ENCODE measurements at places on chromosomes 7 and 10. TPM values are rescaled to one million over a fixed set of nuclear protein-coding genes. Genes with fewer than 3 reads are reported as not detected.

The ASZ1 gene
- not detected for total RNA-seq

The IL2RA gene
- total RNA-seq, result not detected

The INHBA gene
- not detected for total RNA-seq

The RPEL1 gene
- total RNA-seq, result not detected

The MBL2 gene
- total RNA-seq, result not detected

The FAM25A gene
- total RNA-seq, result not detected

The RAPGEF5 gene
- 23.2 TPM for total RNA-seq

The SCD gene
- 762 TPM for total RNA-seq

- no peak for DNase-seq
These were observed 296.3 kb upstream of the NPSR1 start for GRCh38 chr7:34361663-34362250.

DNA sequence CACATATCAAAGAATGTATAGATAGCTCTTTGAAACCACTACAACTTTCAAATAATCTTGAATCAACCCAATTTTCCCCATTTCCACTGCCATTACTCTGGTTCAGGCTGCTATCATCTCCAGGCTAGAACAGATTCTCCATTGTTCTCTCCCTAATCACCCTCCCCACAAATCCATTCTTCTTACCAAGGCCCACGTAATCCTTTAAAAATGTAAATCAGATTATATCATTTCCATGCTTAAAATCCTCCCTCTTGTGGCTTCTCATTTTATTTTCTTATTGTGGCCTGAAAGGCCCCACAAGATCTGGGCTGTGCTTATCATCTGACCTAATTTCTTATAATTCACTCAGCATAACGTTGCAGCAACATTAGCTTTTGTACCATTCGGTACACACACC is 3.0 kb upstream of the PON1 start:
- no peak for DNase-seq

DNA sequence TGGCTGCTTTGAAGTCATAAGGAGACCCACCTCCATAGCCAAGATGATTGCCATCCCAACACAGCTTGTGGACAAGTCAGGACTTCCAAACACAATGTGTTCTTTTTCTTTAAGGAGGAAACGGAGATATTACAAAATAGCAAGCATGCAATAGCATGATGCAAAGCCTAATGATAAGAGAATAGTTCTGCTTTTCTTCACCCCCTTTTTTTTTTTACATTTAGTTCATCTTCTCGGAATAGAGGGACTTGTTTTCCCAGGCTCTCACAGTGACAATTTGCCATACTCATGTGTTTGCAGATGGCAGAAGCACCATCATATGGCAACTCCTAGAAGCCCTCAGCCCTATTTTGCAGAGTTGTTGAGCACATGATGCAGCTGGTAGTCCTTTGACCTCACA is 119.8 kb downstream of the ITGB8 start:
- DNase-seq, result no peak

DNA sequence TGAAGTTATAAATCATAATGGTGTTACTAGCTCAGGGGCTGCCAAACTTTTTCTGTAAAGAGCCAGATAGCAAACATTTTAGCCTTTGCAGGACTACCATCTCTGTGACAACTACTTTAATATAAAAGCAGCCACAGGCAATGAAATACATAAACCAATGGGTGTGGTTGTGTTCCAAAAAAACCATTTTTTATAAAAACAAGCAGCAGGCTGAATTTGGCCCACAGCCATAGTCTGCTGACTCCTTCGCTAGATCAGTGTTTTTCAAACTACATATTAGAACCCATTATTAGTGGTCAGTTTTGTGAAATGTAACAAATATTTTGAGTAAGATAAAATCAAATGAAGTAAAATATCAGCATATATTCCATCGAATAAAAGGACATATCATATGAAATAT is 13.6 kb downstream of the GNG11 start:
- no peak for DNase-seq

- DNase-seq, result no peak
These were observed 53.4 kb upstream of the MKX start for GRCh38 chr10:27799046-27799445.

- no peak for DNase-seq
These were observed 190.6 kb downstream of the HIBADH start for GRCh38 chr7:27472043-27472442.

- DNase-seq, result peak; percentile 91
These were observed 57.1 kb downstream of the PLPP4 start for GRCh38 chr10:120514035-120514620.

- no peak for DNase-seq
These were observed 91.8 kb downstream of the RGS10 start for GRCh38 chr10:119450606-119451299.

DNA sequence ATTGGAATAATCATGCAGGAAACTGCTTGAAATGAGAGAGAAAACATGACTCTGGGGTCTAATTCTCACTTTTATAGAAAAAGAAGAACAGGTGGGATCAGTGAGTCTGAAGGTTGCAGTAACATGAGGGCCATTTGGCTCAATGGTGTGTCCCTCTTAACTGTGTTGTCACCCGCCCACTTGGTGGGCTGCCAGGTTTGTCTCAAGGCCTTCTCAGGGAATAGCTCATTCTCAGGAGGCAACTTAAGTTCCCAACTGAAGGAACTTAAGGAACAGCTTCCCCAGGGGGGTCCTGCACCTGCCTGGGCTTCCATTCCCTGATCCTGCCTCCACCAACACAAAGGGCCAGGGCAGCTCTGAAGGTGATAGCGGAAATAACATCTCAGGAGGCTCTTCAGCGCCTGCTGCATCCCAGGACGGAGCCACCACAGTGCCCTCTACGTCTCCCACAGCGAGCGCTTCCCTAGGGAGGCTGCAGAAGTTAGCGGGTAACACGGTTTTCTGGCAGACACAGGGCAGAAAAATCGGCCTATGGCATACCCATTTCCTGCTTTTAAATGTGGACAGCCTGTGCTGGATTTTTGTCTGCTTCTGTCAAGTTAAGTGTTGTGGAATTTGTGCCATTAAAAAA is 88.8 kb downstream of the ZRANB1 start:
- DNase-seq, result no peak

DNA sequence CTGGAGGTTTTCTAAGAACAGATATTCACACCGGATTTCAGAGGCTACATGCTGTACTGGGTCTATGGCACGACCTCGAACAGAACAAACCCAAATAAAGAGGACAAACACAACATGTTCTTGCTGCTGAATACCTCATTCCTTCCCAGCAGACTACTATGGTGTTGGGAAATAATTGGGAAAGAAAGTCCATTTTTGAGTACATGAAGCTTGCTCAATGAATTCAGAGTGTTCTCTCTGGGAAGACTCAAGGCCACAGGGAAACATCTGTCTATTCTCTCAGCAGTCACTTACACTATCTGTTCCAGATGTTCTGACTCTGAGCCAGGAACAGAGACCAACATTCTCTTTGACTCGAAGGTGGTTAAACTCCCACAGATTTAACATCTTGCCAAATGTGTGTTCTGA is 30.9 kb downstream of the LAMB1 start:
- no peak for DNase-seq

DNA sequence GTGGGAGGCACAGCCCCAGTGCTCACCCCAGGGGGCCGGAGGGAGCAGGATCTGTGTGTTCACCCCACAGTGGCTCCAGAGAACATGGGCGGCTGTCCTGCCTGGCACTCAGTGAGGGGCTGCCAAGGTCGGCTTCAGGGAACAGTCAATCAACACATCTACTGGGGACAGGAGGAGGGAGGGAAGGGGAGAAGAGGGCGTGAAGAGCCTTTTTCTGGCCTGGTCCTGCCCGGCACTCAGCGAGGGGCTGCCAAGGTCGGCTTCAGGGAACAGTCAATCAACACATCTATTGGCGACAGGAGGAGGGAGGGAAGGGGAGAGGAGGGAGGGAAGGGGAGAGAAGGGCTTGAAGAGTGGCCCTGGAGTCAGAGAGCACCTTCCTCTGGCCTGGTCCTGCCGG is 184.9 kb downstream of the ADARB2 start:
- DNase-seq, result no peak

All from endodermal cell (in vitro differentiated cells).